ENCODE measurements at places on chromosomes 3 and 15.

DNA sequence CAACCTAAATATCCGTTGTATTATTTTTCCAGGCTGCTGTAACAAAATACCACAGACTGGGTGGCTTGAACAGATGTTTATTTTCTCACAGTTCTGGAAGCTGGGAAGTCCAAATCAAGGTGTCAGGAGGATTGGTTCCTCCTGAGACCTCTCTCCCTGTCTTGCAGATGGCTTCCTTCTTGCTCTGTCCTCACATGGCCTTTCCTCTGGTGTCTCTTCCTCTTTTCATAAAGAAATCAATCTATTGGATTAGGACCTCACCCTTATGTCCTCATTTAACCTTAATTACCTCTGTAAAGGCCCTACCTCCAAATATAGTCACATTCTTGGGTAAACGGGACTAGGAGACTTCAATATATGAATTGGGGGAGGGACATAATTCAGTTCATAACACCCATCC lies 89.2 kb upstream of the PLCL2 start:
- DNase-seq: no peak

DNA sequence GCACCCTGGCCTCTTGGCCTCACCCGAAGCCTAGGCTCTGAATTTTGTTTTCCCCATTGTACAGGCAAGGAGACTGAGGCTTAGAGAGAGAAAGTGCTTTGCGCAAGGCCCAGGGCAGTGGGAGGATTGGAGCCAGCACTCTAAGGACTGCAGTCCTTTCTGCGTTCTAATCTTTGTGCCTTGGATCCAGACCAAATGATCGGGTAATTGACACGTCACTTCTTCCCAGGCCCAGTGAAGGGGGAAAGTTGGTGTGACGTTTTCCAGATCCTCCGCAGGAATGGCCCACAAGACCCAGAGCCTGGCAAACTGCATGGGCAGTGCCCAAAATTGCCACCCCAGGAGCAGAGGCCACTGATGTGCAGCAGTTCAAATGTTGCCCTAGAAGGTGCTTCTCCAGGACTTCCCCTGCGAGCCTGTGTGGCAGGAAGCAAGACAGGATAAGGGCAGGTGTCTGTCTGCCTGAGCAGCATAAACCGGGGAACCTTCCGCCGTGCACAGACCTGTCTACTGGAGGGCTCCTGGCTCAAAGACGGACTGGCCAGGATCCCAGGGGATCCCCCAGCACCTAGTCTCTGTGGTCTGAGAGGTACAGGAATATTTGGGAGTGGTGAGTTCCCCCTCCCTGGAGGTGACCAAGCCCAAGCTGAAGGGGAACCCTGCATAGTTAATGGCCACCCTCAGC lies 194.5 kb upstream of the TLE3 start:
- no peak for DNase-seq

- no peak for DNase-seq
Measured at GRCh38 chr15:59543721-59544547, 67.6 kb upstream of the GCNT3 start.

DNA sequence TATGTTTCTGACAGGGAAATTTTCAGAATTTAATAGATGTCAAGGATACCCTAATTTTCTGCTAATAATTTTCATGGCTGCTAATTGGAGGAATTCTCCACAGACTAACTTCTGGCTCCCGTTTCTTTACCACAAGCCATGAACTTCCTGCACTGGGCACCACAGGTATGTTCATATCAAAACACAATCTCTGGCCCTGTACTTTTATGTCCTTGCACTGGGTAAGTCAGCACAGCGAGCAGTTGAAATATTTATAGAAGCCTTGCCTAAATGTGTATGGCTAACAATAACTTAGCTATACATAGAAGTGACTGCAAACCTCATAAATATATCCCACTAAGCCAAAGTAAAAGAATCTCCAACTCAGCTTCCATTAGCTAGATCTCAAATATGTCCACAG lies 246.9 kb downstream of the ZIC1 start:
- DNase-seq: no peak

GRCh38 chr3:186109897-186110803 lies 1.3 kb upstream of the ETV5 start:
- DNase-seq: no peak

DNA sequence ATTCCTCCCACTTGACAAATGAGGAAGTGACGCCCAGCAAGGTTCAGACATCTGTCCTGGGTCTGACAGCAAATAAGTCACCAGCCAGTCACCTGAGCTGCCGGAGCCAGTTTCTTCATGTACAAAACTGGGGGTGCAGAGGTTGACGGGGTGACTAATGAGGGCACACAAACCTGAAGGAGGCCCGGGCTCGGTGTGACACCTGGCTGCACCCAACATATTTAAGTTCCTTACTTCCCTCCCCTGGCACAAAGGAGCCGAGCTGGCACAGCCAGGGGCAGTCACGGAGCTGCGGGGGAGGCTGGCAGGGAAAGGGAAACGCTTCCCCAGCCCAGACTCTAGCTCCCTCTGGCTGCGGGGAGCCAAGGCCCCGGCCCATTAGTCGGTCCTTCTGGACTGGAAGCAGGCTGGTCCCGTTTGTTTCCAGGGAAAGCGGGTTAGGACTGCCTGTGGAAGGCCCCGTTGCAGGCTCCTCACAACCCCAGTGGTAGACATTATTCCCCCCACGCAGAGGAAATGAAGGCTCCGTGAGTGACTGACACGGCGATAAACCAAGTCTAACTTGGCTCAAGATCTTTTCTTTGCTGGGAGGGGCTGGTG lies 2.3 kb downstream of the FBXL22 start:
- DNase-seq: peak; percentile 50

DNA sequence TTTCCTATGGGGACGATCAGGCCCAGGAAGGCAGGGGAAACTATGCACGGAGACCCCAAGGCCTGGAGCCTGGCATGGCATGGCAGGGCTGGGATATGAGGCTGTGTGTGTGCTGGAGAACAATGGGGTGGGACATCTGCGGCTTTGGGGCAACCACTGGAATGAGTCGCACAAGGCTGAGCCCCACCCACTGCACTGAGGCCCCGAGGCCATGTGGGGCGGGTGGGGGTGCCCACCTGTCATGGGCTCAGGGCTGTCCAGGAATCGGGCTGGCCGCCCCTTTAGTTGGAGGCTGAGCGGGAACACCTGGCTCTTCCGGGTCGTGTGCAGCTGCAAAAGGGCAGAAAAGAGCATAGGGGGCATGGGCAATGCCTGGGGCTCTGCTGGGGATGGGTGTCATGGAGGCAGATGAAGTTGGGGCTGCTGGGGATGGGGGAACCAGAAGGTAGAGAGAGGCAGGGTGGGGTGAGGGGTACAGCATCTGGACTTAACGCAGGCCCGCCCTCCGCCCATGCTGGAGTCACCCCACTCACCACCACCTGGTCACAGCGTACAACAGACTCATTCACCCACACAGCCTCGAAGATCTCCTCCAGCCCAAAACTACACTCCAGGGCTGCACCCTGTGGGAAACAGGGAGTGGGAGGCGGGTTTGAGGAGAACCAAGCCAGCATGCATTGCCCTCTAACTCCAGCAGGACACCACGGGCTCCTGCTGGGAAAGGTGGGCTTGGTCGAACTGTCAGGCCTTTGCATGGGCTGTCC lies 31.1 kb downstream of the PLXND1 start:
- no peak for DNase-seq

- DNase-seq: no peak
Measured at GRCh38 chr3:32303977-32304881, 65.7 kb downstream of the CMTM8 start.

DNA sequence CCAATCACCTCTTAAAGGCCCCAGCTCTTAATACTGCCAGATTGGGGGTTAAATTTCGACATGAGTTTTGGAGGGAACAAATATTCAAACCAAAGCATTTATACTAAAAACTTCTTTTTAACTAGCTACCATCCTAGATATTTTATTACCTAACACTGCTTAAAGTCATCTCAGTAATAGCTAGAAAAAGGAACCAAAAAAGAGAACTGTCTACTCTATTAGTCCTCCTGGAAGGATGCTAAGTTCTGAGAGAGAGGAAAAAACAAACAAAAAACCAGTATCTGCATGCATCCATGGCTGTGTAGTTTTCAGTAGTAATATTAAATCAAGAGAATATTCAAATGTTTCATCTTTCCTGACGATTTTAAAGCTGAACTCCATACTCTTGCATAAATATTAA lies 5.8 kb downstream of the CPOX start:
- no peak for DNase-seq

- DNase-seq: no peak
Measured at GRCh38 chr3:158771982-158772381, 29.9 kb upstream of the MFSD1 start.

DNA sequence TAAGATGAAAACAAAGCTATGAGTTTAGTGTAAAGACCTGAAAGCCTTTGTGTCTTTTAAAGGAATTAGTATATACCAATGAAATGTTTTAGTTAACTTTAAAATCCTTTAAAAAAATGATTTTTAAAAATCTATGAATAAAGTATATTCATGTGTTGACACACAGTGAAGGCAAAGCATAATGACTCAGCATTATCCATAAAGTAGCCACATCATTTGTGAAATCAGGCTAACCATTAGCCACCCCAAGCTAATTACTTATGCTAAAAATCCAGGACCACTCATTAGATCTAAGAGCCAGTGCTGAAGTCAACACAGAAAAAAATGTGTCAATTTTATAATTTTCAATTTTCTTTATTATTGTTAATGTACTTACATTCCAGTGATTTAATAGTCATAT lies 310.2 kb downstream of the TBC1D5 start:
- DNase-seq: no peak

GRCh38 chr15:94305133-94305532 lies 73.8 kb downstream of the MCTP2 start:
- DNase-seq: peak; percentile 4

DNA sequence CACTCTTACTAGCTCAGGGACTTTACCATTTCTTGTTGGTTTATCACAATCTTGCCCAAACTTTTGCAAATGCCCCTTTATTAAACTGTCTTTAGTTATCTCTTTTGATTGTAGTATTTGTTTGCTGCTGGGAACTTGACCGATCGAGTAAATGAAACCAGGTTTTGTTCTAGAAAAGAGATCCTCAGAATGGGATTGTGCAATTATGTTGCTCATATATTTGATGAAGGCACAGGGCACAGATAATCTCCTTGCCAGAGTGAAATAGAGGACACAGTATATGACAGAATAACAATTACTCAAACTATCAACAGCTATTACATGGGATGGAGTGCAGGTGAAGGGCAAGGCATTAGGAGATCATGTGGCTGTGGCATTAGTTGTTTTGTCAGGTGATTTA lies 216.6 kb upstream of the RASGRP1 start:
- no peak for DNase-seq

GRCh38 chr15:67927501-67928168 lies 87.8 kb upstream of the RNU6-1 start:
- DNase-seq: no peak

DNA sequence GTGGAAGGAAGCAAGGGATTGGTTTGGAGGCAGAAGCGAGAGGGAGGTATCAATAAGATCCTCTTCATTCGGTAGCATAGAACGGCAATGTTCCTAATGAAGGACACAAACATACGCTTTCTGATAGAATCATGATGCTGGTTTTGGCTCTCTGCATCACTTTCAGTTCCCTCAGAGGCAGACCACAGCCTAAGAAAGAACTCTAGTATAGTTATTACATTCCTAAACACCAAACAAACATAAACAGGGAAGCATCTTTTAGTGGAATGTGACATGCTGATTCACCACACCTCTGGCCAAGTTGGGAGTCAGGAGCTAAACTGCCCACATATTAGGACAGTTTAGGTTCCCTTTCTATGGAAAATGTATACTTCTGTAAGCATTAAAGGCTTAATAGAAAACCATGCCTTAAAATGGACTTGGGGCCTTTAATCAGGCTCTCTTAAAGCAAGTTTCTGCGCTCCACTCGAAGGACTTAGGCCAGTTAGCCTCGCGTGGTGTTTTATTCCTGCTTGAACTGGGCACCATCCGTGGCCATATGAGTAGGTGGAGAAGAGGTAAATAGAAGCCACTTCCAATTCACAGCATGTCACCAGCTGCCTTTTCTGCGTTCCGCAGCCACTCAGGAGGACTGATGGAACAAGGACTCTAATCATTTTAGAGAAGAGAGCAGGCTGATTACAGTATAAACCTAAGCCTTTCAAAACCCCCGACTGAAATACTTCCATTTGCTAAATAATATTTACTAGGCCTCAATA lies 53.7 kb downstream of the CD47 start:
- DNase-seq: no peak

- peak; percentile 18 for DNase-seq
Measured at GRCh38 chr3:25663347-25663868, 1.3 kb downstream of the TOP2B start.

- DNase-seq: no peak
Measured at GRCh38 chr15:57823325-57823882, 116.9 kb downstream of the POLR2M start.

DNA sequence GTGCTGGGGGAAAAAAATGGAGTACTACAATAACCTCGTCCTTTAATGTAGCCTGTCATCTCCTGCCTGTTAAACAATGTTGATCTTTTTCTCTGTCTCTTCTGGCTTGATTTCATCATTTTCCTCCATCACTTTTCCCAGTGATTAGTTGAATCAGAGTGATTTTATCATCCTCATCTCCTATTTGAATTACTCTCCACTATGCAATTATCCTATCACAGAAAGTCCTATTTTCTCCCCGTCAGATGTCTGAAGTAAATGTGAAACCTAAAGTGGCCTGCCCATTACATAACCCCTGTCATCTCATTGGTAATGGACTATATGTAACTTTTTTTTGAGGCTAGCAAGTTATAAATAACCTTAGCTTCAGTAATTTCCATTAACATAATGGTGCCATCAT lies 201.8 kb downstream of the CACNA2D3 start:
- DNase-seq: no peak

DNA sequence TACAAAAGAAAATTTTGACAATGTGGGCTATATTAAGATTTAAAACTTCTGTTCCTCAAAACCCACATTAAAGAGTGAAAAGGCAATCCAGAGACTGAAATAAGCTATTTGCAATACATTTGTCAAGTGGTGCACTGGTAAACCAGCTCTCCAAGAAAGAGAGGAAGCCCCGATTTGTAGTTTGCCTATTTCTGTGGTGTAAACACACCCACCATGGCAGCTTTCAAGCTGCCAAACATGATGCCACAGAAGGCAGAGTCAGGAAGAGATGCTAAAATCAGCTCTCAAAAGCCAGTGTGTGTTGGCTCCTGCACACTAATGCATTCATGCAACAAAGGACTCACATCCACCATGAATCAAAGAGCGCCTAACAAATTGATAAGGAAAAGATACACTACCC lies 17.5 kb downstream of the RFTN1 start:
- no peak for DNase-seq

DNA sequence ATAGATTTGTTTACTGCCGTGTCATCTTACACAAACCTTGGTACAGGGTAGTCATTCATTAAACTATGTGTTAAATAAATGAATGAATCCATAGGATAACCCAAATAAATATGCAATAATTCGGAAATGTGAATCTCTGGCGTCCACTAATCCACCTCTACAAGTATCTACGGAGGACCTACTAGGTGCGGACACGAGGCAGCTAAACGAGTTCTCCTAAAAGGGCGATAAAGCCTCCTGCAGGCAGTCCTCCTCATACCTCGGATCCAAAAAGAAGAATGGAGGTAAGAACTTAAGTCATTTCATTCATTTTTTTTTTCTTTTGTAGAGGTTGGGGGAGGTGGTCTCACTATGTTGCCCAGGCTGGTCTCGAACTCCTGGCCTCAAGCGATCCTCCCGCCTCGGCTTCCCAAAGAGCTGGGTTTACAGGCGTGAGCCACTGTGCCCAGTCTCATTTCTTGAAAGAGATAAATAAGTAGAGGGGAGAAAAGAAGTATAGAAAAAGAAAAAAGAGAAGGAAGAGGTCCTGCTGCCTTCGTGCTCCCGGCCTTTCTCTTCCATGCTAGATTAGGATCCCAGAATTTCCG lies 706 bp upstream of the RPL35A start:
- DNase-seq: no peak

- no peak for DNase-seq
Measured at GRCh38 chr15:32867313-32867626, 149.5 kb downstream of the GREM1 start.

GRCh38 chr15:69236505-69236904 lies 62.2 kb upstream of the PAQR5 start:
- no peak for DNase-seq
